ENCODE measurements at places on chromosomes 5 and 9.

DNA sequence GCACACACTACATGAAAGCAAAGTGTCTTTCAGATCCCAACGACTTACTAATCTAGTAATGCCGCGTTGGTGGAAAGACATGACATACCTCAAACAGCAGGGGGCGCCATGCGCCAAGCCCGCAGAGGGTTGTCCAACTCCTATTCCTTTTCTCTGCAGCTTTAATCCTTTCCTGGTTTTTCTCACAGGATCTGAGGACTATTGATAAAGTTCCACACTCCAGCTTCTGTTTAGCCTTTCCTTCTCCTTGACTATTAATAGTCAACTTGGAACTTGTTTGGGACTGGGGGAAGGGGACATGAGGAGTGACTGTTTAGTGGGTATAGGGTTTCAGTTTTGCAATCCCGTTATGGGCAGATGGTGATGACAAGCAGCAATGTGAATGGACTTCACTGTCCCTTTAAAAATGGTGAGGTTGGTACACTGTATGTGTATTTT is 62.9 kb downstream of the OTULIN start:
- DNase-seq: peak; percentile 81

DNA sequence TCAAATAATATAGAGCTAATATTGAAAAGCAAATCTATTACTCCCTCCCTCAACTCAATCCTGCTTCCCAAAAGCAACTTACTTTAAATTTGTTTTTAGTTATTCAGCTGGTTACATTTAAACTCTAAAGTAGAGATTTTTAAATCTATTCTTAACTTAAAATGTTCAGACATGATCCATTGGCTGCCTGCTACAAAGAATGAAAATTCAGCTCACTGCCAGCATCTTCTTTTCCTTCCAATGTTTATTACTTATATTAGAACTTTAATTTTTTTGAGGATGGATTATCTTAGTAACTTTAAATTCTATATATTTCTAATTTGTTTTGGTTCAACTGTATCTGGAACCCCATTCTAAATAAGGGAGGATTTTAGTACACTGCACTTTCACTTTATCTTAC is 163.2 kb downstream of the TMEM167A start:
- DNase-seq: no peak

DNA sequence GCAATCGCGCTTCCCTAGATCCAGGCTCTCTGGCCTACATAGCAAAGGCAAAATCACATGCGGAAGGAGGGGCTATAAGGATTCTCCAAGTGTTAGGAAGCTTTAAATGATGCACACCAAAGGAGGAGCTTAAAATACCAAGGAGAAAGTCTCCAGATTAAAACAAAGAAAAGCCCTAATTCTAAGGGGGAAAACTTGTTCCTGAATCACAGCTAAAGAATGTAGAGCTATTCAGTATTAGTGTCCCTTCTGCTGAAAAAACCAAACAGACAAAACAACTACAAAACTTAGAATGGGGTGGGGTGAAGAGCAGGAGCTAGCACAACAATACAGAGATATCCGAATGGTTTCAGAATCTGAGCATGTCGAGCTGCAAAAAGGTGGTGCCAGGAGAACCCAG is 213.7 kb downstream of the DCP2 start:
- DNase-seq: no peak

- DNase-seq: no peak
Measured at GRCh38 chr5:98679963-98680362, 93.5 kb upstream of the RGMB start.

Data from hematopoietic multipotent progenitor cell treated with erythropoietin and hydrocortisone succinate and interleukin-3 and kit ligand, for 15 days (in vitro differentiated cells).